ENCODE measurements at places on chromosomes 2 and 18. TPM values are rescaled to one million over a fixed set of nuclear protein-coding genes. Genes with fewer than 3 reads are reported as not detected.

REG3A gene
- total RNA-seq, result not detected

DSG2 gene
- total RNA-seq, result 0.33 TPM

DNA sequence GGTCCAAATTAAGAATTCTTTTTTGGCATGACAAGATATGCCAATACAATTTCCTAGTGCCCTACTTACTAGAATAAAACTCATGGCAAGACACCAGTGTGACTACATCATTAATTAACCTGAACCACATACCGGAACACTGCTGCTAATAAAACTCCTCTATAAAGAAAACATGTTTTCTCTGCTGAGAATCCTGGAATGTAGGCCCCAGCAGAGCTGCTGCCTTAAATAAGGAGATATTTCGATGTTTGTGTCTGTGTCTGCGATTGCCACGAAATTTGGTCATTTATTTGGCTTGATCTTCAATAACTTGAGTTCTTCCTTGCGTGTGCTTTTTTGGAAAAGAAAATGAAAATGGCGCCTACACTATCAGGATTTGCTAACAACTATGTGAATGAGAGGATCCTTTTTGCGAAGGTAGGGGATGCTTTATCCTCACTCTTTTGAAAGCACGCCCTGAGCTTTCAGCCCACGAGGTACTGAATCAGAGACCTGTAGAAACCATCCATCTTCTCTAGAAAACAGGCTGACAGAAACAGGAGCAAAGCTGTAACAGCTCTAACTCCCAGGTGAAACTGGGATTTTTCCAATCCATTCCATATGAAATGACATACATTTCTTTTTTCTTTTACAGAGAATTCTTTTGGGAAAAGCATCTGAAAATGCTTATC, 27.0 kb downstream of the KLF7 start:
- DNase-seq, result no peak

DNA sequence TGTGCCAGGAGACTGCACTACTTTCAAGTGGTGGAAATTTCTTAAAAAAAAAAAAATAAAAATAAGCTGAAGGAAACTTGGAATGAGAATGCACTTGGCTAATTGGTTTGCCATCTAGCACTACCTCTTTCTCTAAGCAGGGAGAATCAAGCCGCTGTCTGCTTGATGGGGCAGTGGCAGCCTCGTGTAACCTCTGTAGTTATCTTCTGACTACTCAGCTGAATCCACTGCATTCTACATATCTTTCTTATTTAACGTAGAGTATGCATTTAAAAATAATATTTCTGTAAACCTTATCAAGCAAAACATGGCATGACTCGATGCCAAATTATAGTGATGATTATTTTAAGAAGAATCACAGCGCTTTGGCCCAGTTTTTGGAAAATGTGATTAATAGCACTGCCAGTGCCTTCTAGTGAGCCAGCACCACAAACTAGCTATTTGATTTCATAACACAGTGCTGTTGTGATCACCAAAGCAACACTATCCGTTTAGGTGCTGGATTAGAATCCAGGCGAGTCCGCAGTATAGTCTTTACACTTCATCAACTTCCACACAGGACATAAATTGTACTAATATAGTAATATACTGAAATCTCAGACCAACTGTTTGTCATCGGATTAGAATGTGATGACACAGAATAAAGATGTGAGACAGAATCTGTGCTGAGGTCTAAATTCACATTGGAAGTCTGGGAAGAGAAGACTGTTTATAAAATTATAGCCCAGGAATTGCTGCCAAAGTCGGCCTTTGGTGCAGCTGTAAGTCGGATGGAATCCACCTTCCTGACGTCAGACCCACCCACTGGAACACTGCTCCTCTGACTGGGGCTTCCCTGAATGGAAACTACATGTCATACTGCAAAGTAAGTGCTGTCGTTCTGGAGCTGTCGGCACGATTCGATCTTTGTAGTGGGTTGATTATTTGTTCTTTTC, 136.5 kb upstream of the ETAA1 start:
- no peak for DNase-seq

C2orf81 gene
- 1.3 TPM for total RNA-seq

VWA3B gene
- total RNA-seq, result not detected

AGAP1 gene
- 2.6 TPM for total RNA-seq

DNA sequence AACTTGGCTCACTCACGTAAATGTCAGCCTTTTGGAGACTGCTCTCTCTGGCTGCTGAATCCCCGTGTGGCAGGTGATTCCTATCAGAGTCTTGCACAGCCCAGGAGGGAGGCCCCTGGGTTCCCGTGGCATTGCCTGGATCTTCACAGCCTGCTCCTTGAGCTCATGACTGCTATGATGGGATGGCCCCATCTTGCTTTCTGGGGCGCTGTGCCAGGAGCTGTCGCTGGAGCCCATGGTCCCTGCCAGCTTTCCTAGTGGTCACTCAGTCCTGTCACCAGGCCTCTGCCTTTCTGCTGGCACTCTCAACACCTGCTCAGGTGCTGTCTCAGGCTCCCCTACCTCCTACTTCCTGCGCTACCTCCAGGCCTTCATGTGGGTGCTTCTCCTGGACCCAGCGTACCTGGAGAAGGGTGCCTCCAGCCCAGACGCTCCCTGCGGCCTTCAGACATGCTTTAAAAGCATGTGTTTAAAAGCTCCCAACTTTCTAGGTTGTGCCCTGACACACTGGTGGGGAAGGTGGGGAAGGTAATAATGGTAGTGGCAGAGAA, 110.1 kb downstream of the MCFD2 start:
- DNase-seq, result no peak

- DNase-seq, result no peak
These were observed 17.3 kb downstream of the BUB1 start for GRCh38 chr2:110660558-110660957.

GGCX gene
- total RNA-seq, result 20.8 TPM

DNA sequence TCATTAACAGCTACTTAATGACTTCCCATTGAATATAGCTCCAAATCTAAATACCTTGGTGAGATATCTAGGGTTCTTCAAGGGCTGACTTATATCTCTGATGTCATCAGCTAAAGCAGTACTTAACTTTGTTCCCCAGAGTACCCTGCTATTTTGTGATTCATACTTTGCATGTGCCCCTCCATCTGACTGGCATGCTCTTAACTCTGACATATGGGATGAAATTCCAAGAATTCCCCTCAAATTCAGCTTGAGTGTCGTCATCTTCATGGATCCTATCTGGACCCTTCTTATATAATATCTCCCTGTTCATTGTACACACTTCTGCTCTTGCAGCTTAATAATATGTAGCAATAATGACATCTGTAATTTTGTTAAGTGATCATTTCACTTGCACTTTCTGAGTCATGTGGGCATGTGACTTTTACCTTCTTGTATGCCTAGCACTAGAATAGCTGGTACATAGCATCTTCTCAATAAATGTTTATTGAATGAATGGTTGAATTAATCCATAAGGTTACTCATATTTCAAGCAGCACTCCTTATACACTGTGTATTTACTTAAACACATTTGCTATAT, 172.9 kb downstream of the WDR7 start:
- no peak for DNase-seq

DNA sequence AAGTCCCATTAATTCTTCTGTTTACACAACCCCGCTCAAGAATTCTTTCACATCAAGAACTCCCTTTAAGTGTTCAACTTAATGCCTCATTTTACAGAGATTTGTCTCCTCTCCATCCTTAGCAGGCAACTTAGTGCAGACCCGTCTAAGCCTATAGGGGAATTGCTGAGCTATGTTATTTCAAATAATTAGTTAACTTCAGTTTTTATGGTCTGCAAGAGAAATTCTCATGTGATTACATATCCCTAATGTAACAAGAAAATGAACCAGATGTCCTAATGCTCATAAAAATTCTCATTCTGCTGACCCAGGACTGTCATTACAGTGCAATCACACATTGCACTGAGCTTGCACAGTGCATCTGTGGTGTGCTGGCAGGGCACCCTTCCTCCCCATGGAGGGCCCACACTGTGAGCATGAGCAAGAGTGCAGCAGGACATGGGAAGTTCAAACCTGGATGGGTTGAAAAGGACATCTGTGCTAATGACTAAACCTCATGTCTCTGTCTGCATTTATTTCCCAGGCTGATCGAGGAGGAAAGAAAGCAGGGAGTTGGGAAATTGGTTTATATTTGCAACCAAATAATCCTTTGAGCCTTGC, 97.1 kb downstream of the COL5A2 start:
- DNase-seq, result no peak

DPYSL5 gene
- total RNA-seq, result not detected

- DNase-seq, result no peak
These were observed 27.1 kb downstream of the PSD4 start for GRCh38 chr2:113200736-113201490.

PRSS56 gene
- not detected for total RNA-seq

GRCh38 chr2:65281627-65282351, 54.2 kb downstream of the ACTR2 start:
- DNase-seq, result no peak

DNA sequence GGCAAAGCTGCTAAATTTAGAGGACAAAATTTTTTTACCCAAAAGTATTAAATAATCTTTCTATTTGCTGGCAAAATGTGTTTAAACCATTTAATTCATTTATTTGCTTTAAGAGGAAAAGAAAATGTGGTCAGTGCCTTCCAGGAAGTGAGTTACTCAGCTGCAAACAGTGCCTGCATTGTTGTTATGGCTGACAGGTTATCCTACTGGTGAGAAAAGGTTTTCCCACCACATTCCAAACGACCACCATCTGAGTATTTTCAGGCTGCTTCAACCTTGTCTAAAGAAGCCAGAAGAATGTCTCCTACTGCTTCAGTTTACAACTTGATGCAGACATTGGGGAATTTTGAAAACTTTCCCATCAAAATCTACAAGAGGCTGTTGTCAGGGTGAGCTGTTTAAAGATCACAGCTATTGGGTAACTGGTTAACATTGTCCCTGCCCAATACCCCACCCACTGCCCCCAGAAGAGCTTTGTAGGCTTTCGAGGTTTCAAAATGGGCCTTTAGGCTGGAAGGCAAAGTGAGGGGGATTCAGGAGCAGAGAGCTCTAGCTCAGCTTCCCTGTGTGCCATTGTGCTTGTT, 461.3 kb upstream of the FANCL start:
- no peak for DNase-seq

- DNase-seq, result no peak
These were observed 93.7 kb downstream of the SESTD1 start for GRCh38 chr2:179170901-179171300.

DNA sequence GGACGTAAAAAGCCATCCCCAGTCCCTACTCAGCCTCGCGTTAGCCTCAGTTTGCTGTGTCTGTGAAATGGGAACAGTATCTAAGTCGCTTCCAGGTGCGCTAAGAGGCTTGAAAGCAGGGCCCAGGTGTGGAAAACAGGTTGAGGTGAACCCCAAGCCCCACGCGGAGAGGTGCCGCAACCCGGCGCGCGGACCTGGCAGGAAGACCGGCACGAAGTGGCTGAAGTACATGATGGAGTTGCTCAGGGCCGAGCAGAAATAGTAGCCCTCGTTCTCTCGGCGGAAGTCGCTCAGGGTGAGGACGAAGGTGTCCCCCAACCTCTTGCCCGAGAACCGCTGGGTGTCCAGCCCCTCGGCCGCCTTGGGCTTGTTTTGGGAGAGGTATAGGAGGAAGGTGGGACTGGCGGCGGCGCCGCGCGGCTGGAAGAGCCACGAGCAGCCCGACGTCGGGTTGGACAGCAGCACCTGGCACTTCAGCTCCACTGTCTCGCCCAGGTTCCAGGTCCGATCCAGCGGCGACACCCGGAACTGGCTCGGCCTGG, 508 bp downstream of the CD8A start:
- no peak for DNase-seq

DNA sequence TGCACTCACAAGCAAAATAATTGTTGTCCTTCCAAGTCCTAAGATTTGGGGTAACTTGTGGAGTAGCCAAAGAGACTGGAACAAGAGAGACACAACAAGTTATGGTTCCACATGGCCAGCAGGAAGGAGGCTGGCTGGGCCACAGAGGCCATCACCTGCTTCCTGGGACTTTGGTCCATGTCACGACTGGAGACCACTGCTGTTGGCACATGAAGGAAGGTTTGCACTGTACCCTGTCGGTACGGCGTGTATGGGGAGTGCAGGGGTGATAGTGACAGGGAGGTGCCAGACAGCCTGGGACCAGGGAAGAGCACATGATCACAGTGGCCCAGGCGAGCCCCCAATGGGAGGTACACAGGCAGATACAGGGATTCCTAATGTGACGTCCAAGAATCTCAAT, 15.5 kb downstream of the SLC66A2 start:
- DNase-seq, result no peak

DNA sequence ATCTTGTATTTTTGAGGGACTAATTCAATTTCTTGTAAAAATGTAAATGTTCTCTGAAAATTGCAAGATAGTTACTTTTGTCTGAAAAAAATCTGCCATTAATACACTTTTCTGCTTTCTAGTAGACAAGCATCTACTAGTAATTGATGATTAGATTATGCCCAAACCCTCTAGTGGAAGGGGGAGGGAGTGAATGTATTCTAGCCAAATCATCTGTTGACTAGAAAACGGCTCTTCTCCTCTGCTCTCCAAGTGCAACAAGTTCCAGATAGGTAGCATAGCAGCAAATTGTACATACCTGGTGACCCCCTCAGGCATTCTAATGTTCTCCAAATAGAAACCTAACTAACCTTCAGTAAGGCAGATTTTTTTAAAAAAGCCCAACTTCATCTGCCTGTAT, 58.6 kb downstream of the RELCH start:
- DNase-seq, result no peak

DNA sequence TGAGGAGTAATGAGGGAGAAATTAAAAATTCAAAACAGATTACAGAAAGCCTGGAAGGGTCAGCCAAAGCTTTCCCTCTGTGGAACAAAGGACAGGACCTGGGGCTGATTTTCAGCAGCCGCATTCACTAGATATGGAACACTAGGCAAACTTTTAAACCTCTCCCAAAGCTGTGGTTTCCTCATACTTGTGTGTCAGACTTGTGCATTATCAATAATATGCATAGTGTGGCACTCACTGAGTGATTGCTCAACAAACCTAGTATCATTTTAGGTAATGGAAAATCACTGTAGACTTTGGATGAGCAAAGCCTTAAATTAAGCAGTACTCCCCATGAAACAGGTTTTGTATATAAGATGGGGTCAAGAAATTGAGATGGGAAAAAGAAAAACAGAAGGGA, 26.3 kb upstream of the IKZF2 start:
- no peak for DNase-seq

TMEM198 gene
- 4.3 TPM for total RNA-seq

DNA sequence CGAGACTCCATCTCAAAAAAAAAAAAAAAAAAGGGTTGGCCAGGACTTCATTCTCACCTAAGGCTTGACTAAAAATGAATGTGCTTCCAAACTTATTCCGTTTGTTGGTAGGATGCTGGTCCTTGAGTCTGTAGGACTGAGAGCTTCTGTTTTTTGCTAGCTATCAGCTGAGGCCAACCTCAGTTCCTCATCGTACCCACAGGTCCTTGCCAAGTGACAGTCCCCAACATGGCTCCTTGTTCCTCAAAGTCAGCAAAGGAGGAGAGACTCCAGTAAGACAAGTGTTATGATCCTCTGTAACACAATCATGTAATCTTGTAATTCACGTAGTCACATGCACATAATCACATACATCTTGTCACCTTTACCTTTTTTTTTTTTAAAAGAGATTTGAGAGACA, 37.0 kb downstream of the HAUS1 start:
- no peak for DNase-seq

GRCh38 chr2:128573116-128573515, 254.4 kb upstream of the HS6ST1 start:
- no peak for DNase-seq

- DNase-seq, result no peak
These were observed 126.2 kb upstream of the SH3BP4 start for GRCh38 chr2:234825616-234826015.

- no peak for DNase-seq
These were observed 24.2 kb downstream of the HPCAL1 start for GRCh38 chr2:10326707-10327594.

- DNase-seq, result no peak
These were observed 800.9 kb downstream of the BCL11A start for GRCh38 chr2:59752512-59752911.

- no peak for DNase-seq
These were observed 22.9 kb upstream of the ZSWIM2 start for GRCh38 chr2:186871881-186872280.

Measured in activated T-cell treated with anti-CD3 and anti-CD28 coated beads, Interleukin-2, amount 50 U/mL, for 4 hours (primary cell).